ENCODE measurements at places on chromosomes 16 and 17.

GRCh38 chr16:88597856-88598491 lies 27.8 kb downstream of the ZC3H18 start:
- DNase-seq = no peak

DNA sequence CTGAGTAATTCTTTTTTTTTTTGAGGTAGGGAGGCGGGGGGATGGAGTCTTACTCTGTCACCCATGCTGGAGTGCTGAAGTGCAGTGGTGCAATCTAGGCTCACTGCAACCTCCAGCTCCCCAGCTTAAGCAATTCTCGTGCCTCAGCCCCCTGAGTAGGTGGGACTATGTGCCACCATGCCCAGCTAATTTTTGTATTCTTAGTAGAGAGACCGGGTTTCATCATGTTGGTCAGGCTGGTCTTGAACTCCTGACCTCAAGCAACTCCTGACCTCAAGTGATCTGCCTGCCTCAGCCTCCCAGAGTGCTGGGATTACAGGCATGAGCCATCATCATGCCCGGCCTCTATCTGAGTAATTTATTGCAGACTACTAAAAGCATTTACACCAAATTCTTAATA lies 19.4 kb downstream of the KPNB1 start:
- DNase-seq = no peak

DNA sequence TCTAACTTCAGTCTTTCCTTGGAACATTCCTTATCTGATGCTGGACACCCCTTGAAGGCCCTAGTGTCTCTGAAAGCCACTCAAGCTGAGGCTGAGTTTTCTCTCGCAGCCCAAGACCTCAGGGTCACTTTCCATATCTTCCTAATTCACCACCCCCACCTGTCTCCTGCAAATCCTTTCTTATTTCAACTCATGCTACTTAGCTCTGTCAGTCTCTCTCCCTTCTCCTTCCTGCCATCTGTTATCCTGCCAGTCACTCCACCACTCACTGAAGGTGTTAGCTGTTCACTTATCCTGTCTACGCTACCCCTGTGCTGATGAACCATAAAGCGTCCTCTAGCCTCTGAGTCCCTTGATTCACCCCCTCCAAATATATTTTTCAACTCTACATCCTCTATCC lies 143.9 kb upstream of the SHISA6 start:
- DNase-seq = no peak

DNA sequence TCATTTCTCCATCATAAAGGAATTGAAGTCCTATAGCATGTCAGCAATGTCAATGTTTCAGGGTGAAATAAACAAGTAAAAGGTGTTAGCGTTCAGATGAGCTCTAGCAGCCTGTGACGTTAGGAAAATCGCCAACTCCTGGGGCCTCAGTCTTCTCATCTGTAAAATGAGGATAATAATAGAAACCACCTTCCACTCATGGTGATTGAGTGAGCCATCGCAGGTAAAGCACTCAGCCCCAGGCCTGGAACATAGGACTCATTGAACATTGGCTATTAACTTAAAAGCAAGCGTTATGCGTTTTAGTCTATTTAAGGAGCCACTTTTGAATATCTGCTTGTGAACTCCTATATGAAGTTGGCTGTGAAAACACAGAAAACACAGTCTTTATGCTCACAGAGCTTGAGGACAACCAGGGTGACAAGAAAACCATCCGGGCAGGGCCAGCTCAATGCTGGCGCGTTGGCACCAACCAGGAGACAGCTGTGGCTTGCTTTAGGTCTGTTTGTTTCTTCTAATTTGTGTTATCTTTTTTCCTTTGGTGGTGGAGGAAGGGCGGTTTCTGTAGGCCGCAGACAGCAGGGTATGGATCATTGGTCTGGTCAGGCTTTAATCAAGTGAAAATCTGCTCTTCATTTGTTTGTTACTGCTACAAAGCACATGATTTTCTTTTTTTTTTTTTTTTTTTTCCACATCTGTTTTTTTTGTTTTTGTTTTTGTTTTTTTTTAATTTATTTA lies 35.7 kb upstream of the MED9 start:
- DNase-seq = no peak

DNA sequence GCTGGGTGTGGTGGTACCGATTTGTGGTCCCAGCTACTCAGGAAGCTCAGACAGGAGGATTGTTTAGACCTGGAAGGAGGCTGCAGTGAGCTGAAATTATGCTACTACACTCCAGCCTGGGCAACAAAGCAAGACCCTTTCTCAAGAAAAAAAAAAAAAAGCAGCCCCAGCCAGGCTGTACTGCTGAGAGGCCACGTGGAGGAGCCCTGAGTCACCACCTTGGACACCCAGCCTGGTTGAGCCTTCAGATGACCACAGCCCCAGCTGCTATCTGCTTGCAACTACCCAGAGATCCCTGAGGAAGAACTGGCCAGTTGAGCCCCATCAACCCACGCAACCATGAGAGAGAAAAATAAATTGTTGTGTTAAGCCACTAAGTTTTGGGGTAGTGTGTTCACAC lies 23.6 kb upstream of the GPRC5C start:
- DNase-seq = no peak

- DNase-seq = no peak
These were observed 14.3 kb upstream of the SLC38A8 start for GRCh38 chr16:84056933-84057332.

Measured in COLO829 (cell line).